Inflammatory macrophage (primary cell): ENCODE measurements at places on chromosomes 16 and 17.

DNA sequence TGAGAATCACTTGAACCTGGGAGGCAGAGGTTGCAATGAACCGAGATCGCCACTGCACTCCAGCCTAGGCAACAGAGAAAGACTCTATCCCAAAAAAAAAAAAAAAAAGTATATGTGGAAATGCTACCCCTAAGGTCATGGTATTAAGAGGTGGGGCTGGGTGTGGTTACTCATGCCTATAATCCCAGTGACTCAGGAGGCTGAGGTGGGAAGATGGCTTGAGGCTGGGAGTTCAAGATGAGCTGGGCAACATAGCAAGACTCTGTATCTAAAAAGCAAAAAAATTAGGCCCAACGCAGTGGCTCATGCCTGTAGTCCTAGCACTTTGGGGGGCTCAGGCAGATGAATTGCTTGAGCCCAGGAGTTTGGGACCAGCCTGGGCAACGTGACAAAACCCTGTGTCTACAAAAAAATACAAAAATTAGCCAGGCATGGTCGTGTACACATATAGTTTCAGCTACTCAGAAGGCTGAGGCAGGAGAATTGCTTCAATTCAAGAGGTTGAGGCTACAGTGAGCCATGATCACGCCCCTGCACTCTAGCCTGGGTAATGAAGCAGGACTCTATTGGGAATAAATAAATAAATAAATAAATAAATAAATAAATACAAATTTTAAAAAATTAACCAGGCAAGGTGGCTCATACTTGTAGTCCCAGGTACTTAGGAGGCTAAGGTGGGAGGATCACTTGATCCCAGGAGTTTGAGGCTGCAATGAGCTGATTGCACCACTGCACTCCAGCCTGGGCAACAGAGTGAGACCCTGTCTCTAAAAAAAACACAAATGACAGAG, 32.3 kb upstream of the NUFIP2 start:
- no peak for DNase-seq

DNA sequence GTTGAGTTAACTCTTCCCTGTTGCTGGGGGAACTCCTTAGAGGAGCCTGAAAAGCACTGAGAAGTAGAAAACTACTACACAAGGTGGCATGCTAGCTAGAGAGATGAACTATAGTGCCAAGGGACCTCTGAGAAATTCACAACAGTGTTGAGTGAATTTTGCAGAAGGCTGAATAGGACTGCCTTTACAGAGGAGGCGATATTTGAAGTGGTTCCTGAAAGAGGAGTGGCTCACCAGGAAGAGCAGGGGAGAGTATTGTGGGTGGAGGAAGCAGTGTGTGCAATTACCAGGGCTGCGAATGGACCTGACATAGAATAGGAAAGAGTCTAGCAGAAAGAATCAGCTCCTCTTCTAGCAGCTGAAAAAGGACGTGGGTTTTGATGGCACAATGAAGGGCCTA, 66.4 kb downstream of the CDK5R1 start:
- peak; percentile 58 for DNase-seq

DNA sequence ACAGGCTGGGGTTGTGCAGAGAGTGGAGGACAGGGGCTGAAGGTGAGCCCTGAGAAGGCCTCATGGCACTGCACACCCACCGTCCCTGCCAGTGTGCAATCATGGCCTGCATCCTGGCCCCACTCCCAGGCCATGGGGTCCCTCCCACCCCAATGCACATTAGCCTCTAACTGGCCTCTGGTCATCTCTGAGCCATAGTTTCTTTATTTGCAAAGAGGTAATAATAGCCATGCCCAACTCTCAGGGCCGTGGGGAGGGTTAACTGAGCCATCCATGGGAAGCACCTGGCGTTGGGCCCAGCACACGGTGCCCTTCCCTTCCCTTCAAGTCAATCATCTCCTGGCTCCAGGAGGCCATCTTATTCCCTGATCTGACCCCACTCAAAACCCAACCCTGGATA, 10.8 kb upstream of the ITGA3 start:
- no peak for DNase-seq

- DNase-seq: no peak
Observed at GRCh38 chr17:79338604-79339003, 264.0 kb downstream of the ENGASE start.

DNA sequence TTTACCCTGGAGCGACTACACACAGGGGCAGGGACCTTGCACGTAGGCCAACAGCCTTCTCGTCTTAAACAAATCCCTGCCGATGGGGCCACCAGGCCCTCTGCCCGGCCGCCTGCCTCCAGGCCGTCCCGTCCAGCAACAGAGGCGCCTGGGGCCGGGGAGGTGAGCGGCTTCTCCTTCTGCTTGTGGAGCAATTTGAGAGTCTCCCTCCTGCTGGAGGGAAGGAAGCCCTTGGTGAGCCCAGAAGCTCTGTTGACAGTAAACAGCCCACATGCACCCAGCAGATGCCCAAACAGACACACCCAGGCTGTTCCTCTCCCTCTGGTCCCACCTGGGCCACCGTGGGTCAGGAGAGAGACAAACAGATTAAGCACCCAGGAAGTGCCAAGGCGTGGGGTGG, 8.1 kb downstream of the SLC43A2 start:
- DNase-seq: no peak

GRCh38 chr17:44309472-44309871, 1.1 kb downstream of the RUNDC3A start:
- no peak for DNase-seq

GRCh38 chr17:59416184-59416583, 84.7 kb downstream of the YPEL2 start:
- DNase-seq: no peak

- DNase-seq: peak; percentile 35
Observed at GRCh38 chr16:67883872-67884261, 818 bp upstream of the NRN1L start.

DNA sequence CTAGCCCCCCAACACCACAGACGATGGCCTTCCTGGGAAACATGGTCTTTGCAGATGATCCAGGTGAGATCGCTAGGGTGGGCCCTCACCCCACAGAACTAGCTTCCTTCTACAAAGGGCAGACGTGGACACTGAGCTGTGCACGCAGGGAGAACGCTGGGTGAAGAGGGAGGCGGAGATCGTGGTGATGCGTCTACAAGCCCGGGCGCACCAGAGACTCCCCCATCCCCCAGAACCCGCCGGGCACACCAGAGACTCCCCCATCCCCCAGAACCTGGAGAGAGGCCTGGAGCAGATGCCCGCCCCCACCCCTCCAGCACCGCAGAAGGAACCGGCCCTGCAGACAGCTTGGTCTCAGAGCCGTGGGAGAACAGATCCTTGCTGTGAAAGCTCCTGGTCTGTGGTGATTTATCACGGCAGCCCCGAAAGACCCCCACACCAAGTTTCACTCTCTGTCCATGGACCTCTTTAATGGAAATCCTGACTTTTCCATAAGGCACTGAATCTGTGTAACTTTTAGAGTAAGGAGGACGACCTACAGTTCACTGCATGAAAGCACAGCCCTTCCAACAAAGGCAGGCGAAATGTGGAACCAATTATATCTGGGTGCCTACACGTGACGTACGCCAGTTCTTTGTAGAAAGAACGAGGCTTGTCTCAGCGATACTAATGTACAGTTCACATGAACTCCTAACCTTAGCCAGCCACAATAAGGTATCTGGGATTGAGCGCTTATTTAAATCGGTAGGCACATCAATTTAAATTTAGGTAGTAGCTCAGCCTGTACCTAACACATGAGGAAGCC, 88.5 kb downstream of the ANKRD11 start:
- no peak for DNase-seq

DNA sequence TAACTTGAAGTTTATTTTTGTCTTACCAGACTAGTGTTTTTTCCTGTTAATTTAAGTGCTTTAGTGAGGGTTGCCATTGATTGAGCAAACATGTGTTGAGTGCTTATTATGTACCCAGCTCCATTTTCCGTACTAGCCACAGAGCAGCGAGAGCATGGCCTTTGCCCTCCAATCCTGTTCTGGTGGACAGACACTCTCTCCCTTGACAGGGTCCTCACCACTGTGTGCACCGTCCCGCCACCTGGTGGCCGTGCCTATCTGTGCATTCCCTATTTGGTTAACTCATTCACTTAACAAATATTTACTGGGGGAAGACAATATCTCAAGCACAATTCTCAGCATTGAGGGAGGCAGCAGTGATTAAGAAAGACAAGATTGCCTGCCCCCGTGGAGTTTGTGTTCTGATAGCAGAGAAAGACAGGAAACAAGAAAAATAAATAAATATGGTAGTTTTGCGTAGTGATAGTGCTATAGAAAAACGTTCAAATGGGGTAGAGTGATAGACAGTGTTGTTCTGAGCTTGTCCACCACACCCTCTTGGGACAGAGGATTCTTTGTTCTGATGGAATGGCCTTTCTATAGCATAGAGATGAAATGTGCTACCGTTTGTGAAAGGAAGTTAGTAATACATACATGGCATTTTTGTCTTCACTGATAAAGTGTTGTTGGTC, 13.0 kb downstream of the CDH13 start:
- peak; percentile 21 for DNase-seq

GRCh38 chr16:8644211-8645140, 23.0 kb downstream of the METTL22 start:
- DNase-seq: peak; percentile 92

DNA sequence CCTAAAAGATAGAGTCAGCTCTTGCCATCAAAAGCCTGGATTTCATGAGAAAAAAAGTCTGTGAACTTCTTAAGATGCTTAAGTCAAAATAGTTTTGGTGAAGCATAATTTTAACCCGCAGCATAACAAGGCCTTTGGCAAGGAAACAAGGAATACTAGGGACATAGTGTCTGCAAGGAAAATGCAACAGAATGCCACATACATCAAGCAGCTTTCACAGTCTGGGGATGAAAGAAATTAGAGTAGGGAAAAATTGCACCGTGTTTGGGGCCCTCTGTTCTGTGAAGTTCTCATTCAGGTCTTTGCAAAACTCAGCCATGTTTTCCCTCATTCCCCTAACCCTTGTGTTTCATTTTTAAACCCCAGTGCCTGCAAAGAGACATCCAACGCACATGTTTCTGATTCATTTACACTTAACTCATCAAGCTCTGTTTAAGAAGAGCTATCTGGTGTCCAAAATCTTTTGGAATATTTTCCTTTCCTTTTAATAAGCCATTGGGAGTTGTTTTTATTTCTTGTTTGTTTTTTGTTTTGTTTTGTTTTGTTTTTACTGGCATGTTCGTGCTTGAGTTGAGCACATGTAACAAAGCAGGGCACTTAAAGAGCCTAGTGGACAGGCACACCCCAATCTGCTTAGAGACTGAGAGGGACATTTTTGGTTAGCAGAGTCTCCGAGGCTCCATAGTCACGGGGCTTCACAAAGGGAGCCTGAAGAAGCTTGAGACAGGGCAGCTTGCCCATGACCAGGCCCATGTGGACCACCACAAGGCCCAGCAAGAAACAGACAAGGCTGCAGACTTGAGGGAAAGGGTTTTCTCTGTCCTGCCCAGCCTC, 116.5 kb downstream of the ANKFN1 start:
- DNase-seq: no peak

GRCh38 chr16:19115148-19116021, 1.6 kb downstream of the ITPRIPL2 start:
- no peak for DNase-seq

- peak; percentile 44 for DNase-seq
Observed at GRCh38 chr16:75462806-75463205, 1.7 kb downstream of the TMEM170A start.
